ENCODE measurements at places on chromosomes 12 and 14.

DNA sequence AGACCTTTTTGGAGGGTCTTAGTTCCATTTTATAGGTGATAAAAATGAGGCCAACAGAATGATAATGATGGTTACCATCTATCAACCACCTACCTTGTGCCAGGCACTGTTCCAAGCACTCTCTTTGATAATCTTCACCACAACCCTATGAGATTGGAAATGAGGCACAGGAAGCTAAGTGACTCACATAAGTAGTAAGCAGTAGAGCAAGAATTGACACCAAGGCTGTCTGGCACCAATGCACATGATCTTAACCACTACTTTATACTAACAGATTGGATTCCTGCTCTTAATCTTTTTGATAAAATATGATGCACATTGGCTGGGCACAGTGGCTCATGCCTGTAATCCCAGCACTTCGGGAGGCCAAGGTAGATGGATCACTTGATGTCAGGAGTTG is 91.4 kb downstream of the DRAM1 start:
- no peak for DNase-seq

DNA sequence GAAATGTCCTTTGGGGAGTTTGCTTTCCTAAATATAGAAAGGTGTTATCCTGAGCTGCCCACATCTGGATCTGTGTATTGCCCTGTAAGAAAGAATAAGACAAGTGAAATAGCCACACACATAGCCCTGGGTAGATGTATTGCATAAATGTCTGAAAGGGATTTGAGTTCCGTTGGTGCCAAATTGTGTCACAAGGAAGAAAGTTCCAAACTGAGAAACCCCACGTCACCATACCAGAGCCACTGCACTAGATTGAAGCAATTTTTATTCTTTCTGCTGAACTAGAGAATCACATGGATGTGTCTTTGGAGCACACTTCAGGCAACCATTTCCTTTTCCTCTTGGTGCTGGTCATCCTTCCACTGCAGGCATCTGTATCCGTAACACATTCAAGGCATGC is 5.0 kb downstream of the RNASE9 start:
- no peak for DNase-seq

GRCh38 chr14:54639611-54640010 is 72.7 kb downstream of the SAMD4A start:
- DNase-seq, result no peak

- DNase-seq, result no peak
Measured at GRCh38 chr12:85275374-85275773, 4.6 kb upstream of the ALX1 start.

DNA sequence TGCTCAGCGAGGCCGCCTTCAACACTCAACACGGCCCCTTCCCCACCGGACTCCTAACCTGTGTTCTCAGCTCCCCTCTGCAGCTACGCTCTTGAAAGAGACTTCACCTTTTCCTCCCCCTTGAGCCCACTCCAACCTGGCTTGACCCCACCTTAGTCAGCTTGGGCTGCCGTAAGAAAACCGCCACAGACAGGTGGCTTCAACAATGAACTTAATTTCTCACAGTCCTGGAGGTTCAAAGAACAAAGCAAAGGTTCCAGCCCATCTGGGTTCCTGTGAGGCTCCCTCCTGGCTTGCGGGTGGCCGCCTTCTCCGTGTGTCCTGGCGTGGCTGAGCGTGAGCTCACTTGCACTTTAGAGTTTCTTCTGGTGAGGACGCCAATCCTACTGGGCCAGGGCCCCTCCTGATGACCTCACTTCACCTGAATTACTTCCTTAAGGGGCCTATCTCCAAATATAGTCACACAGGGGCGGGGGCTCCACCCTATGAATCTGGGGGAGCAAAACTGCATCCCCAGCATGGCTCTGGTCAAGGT is 138.8 kb downstream of the CALM1 start:
- DNase-seq, result no peak

GRCh38 chr12:110807640-110808039 is 39.1 kb upstream of the CCDC63 start:
- no peak for DNase-seq
